GM13976 (cell line): ENCODE measurements at places on chromosomes 5 and 9.

DNA sequence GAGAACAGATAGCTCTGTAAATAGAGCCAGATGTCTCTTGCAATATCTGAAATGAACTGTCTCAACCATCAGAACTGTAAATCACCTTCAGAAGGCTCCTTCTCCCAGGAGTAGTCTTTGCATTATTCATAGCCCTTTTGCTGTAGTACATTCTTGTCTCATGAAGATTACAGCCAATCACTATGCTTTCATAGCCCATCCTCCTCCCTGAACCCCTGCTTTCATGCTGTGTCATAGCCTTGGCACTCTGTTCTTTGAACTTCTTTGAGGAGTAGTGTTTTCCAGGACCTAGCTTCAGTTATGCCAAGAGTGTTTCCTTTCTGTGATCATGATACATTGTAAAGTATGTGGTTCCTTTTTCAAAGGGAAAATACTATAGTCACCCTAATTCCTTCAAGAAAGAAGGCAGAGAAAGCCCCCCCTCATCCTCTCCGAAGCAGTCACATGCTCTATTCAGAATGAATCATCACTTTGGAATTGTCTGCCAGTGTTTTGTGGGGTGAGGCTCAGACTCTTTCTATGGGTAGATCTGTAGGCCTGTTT is 61.1 kb downstream of the GRIA1 start:
- no peak for DNase-seq

DNA sequence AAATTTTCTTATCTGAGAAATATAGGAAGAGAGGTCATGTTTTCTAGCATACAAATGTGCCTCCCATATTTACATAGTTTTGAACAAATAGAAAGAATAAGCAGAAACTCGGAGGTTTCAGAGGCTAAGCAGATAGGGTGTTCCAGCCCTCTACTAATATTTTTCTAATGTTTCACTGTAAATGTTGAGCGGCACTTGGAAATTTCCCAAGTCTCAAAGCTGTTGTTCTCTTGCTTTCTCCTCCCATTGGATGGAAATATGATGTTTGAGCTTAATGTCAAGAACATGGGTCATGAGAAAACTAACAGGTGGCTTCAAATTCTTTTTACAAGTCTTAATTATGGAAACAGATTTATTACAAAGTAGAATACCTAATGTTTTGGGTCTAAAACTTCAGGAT is 5.1 kb downstream of the SPINK1 start:
- no peak for DNase-seq

GRCh38 chr9:27408001-27408400 is 111.1 kb upstream of the EQTN start:
- DNase-seq, result no peak

DNA sequence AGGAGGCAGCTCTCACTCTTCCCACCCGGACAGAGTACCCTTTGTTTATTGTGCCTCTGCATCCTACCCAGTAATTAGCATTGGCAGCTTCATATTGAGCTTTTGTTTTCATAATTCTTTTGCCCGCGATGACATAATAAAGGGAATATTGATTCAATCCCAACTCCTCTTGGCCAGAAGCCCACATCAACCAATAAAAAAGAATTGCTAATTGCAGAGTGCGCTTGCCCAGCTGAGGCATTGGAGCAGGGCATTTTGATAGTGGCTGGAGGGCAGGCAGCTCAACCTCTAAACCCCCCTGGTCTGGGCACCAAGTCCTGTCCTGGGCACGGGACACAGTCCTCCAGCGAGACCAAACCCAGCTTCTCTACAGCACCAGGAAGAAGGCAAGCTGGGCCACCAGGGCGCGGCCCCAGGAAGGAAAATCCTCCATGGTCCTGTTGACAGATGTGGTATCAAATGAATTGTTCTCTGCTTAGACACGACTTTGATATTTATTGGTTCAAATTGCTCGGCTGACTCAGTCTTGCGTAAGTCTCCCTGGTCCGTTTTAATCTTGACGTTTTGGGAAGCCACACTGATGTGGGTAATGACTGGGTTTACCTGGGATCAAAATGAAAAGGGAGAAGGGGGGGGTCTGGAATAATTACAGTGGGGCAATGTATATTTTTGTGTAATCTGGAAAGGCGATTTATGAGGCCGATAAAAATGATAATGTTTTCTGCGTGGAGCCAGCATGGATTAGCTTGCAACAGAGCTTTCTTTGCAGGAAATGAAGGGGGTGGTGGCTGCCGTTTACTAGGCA is 220.7 kb upstream of the MSX2 start:
- DNase-seq, result no peak

GRCh38 chr5:175328176-175328575 is 115.8 kb downstream of the DRD1 start:
- no peak for DNase-seq

GRCh38 chr5:124704594-124705284 is 41.7 kb downstream of the ZNF608 start:
- DNase-seq, result peak; percentile 56

- peak; percentile 28 for DNase-seq
These were observed 78.8 kb downstream of the WNK2 start for GRCh38 chr9:93262537-93263310.

GRCh38 chr5:179852993-179853547 is 5.5 kb downstream of the MRNIP start:
- no peak for DNase-seq

- DNase-seq, result no peak
These were observed 230.0 kb upstream of the EFNA5 start for GRCh38 chr5:107900721-107901120.

DNA sequence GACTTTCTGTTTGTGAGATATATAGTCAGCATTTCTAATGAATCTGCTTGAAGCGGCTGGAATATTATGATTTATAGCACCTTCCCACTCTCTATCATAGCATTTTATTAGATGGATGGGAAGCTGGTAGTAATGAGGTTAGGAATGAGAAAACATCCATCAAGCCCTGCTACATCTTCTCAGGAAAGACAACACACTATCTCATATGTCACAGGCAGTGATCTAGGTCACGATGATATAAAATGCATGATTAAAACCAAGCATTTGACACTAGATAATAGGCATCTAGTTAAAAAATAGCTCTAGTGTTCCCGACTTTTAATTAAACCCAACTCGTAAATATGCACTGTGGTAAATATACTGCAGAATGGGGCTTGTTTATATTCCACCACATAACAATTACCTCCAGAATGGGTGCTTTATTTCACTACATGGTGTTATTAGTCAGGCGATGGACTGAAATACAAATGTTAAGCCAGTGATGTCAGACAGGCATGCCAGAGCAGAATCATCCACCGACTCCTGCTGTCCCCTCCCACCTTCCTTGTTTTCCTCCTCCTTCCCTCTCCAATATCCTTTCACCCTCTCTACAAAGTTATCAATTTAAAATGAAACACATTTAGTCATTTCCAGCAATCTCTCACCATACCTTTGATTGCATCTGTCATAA is 286.8 kb downstream of the SPATA31D1 start:
- DNase-seq, result no peak

DNA sequence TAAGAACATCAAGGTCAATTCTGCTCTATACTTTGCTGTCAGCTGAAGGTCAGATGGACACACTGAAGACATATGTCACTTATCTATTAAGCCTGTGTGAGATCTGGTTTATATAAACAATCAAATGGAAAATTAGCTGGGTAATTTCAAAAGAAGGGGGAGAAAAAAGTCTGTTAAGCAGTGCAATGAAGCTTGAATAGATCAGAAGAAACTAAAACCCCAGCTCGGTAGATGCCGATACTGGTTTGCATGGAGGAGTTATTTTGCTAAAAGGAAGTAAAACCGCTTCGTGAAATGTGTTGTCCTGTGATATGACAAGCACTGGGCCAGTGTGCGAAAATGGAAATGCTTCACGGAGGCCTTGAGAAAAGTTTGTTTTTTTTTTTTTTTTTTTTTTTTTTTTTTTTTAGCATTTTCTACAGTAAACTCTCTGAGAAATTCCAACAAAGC is 148.8 kb downstream of the MEF2C start:
- DNase-seq, result no peak

DNA sequence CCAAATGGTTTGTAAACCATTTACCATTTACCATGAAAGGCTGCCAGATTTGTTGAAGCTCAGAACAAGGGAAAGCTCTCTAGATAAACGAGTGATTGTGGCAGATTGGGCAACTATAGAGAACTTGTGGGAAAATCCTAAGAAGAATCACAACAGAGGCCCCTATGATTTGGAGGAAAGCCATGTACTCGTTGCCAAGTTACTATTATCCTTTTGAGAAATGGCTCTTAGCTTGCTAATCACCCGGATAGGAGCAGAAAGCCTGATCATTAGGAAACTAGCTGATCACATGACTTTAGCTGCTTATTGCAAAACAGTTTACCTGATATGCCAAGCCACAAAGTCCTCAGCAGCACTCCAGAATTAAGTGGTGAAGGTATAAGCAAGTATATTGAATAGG is 23.5 kb upstream of the ATG10 start:
- no peak for DNase-seq

DNA sequence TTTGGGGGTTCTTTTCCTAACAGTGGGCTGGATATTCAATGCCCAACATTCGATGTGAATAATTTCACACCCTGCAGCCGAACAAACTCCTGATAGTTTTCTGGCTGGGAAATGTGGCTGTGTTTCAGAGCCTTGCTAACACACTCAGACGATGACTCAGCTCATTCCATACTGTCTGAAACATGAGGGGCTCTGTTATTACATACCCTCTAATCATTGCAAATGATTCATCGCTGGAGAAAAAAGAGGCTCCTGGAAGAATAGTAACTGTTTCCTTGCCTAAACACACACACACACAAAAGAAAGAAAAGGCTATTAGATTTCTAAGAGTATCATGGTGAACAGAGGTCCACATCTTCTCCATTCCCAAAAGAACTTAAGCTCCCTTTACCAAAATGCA is 75.8 kb downstream of the OXCT1 start:
- DNase-seq, result no peak

DNA sequence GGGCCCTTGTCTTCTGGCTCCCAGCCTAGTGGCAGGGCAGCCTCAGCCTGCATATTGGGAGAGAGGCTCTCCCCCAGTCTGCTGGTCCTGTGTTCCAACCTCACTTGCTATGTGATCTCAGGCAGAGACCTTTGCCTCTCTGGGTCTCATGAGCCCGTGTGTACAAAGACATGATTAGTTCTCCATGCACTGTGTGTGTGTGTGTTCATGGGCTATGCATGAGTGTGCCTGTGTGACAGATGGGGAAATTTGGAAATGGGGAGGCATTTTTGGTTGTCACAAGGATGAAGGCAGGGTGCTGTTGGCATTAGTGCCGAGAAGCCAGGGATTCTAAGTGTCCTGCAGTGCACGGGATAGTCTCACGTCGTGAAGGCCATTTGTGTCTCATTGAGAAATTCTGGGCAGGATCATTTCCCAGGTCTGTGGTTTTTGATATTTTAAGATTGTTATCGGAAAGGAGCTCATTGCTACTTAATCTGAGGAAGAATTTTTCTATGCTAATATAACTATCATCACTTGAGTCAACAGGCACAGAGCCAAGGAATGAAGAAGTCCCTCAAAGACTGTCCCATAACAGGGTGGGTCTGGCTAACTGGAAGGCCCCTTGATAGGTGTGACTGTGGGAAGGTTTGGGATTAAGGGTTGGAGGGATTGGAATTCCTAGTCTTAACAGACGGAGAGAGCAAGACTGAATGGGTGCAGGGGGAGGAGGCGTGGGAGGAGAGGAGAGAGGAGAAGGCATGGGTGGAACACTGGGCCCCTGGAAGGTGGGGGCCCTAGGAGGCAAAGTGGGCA is 168.5 kb downstream of the RGS3 start:
- no peak for DNase-seq

- peak; percentile 91 for DNase-seq
These were observed at the start of gene GALNT10 for GRCh38 chr5:154190595-154191304. Gene GALNT10 (plus strand): TSS chr5:154190733. CDS start chr5:154190867, 134 bp downstream.

GRCh38 chr5:132414634-132415378 is 45.3 kb downstream of the SLC22A5 start:
- no peak for DNase-seq

DNA sequence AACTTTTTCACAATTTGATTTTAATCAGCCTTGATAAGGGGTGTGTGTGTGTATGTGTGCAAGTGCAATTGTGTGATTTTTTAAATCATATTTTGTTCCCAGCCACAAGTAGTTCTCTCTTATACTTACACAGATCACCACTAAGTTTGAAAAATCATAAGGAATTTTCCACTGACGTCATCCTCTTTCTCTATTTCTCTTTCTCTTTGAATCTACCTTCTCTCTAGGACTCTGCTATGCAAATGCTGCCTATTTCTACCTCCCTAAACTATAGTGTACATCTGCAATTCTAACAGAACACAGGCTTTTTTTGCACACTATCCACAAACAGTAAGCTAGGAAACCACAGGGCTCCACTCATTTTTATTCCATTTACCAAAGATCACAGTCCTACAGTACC is 254.6 kb upstream of the CYLC2 start:
- DNase-seq, result no peak

DNA sequence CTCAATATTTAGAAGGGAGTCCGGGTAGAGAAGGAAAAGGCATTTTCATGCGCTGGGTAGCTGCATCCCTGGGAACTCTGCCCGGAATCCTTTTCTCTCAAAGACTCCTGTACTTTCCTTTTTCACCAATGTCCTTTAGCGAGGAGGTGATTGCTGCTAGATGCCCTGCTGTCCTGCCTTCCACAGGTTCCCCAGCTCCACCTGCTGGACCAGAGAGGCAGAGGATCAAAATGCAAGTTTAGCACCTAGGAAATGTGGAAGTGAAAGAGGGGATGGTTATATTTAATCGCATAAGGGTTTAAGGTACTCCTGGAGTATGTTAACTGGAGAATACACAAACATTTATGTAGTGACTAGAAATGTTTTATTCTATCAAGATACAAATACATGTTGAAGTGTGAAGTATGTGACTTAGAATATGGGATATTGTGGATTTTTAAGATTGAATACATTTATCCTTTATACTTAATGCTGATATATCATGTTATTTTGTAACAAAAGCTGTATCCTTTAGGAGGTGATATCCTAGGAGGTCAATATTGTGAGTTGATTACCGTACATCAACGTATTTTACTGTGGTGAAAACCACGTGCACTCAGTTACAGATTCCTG is 145.7 kb downstream of the ARHGAP26 start:
- peak; percentile 45 for DNase-seq

GRCh38 chr9:20985851-20986600 is 45.4 kb downstream of the HACD4 start:
- no peak for DNase-seq

- no peak for DNase-seq
These were observed 248.7 kb upstream of the SLC30A5 start for GRCh38 chr5:68845131-68845530.

GRCh38 chr5:66440202-66440680 is 156.0 kb upstream of the MAST4 start:
- peak; percentile 22 for DNase-seq

GRCh38 chr9:126463426-126463825 is 136.8 kb downstream of the MVB12B start:
- no peak for DNase-seq

GRCh38 chr5:105828821-105829220 is 1841.9 kb downstream of the EFNA5 start:
- DNase-seq, result no peak

- no peak for DNase-seq
These were observed 402.3 kb upstream of the SMARCA2 start for GRCh38 chr9:1612886-1613285.

- DNase-seq, result no peak
These were observed 303.6 kb upstream of the ZNF608 start for GRCh38 chr5:125049721-125050702.

- DNase-seq, result no peak
These were observed 40.0 kb upstream of the MYO10 start for GRCh38 chr5:16975950-16976624.
